ENCODE measurements at places on chromosomes 3 and 15.

DNA sequence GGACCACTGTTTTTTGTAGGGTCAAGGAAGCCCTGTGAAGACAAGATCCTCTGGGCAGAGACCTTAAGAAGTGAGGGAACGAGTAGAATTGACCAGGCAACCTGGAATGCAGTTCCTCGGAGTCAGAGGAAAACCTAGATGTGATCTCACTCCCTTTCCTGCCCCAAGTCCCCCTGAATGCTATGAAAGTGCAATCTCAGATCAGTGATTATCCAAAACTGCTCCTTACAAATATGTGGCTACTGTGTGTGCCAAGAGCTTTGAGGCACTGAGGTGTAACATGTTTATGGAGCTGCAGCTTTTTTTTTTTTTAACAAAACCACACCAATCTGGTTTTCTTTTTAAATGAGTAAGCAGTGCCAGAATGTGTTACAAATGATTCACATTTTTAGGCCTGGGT is 35.8 kb downstream of the THSD4 start:
- no peak for DNase-seq

DNA sequence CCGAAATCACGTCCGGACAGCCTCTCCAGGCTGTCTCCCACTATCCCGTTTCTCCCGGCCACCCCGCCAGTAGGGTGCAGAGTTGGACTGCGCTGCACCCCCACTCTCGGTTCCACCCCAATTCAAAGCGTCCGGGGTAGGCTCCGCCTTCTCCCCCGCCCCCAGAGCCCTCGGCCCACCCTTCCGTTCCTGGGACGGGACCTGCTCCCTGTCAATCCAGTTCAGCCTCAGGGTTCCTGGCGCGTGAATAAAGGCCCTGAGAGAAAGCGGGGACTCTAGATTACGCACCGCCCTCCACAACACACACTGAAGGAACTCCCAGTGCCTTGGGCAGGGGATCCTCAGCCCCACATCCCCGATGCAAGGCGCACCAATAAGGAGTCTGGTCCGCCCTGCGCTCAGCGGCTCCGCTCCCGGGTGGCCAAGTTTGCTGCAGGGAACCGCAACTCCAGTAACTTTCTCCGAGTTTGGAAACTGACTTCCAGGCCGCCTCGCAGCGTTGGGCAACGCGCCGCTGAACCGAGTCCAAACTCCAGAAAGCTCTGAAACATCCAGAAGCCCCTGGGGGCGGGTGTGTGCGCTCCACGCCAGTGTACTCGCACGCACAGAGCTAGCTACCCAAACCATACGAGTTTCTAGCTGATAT is 1.9 kb downstream of the ADAMTS9 start:
- DNase-seq = no peak

- DNase-seq = no peak
These were observed 54.6 kb downstream of the SPRED1 start for GRCh38 chr15:38307251-38307650.

GRCh38 chr15:71951134-71951533 is 140.8 kb downstream of the NR2E3 start:
- DNase-seq = no peak

DNA sequence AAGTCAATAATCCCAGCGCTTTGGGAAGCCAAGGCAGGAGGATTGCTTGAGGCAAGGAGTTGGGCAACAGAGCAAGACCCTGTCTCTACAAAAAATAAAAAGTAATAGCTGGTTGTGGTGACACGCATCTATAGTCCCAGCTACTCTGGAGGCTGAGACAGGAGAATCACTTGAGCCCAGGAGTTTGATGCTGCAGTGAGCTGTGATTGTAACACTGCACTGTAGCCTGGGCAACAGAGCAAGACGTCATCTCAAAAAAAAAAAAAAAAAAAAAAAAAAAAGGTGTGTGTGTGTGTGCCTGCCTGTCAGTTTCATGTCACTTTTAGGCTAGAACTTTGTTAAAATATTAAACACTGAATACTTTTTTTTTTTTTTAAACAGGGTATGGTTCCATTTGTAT is 28.4 kb downstream of the DNAJC19 start:
- no peak for DNase-seq

DNA sequence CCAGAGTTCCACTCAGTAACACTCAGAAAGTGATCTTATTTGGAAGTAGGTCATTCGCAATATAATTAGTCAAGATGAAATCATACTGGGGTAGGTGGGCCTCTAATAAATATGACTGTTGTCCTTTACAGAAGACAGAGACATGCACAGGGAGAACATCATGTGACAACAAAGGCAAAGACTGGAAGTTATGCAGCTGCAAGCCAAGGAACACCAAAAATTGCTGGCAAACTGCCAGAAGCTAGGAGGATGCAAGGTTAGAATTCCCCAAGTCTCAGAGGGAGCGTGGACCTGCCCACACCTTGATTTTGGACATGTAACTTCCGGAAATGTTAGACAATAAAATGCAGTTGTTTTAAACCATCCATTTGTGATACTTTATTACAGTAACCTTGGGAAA is 471.5 kb upstream of the AGTR1 start:
- DNase-seq = no peak

All from NCI-H2029 (cell line).